ENCODE measurements at places on chromosomes 11 and 22.

DNA sequence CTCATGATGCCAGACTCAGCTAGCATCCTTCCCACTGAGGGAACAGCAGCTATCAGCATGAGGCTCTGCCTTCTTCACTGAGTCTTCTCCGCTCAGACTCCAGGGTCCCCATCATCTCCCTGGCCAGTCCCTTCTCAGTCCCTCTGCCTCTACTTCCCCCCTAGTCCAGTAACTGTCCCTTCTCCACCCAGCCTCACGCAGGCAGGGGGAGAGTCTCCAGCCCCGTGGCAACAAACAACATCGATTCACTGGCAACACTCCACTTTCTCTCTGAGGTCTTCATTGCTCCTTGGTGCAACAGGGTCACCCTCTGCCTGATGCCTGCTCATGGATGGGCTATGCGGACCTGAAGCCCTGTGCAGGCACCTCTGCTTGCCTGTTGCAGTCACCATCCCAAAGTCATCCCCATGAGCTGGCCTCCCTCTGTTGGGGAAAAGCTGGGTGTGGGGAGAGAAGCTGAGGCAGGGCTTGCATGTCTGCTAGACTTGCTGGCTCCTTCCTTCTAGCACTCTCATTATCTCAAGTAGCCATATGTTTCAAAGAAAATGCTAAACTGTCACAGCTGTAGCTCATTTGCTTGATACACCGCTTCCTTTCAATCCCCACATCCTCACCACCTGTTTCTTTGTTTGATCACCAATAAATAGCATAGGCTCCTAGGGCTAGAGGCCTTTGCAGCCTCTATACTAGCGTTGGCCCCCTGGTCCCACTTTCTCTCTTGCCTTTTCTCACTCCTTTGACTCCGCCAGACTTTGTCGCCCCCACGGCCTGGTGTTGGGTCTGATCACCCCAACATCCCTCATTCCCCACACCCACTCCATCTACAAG is 4.3 kb upstream of the BCR start:
- no peak for DNase-seq

DNA sequence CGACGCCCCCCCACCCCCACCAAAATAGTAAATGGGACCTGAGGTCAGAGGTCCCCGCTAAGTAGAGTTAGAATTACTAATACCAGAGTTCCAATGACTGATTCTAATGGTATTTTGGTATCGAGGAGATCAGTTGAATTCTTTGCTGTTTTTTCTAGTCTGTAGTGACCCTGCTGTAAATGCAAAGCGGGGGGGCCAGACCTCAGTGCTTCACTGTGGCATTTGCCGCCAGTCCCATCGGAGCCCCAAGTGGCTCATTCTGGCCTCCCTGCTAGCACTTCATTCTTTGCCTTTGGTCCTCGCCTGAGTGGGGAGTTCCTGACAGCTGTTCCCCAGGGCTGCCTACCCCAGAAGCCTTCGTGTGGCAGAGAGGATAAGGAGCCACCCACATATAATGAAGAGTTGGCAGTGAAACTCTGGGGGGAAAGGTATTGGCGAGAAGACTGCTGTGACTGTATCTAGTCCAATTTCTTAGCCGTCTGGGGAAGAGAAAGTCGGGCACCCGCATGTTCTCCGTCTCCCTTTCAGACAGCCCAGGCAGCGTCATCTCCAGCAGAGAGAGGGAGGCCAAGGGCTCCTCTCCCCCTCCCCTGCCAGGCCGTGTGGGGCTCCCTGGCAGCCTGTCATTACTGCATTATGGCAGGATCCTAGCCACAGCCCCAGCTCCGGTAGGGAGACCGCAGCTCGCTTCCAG is 19.4 kb upstream of the CABP7 start:
- no peak for DNase-seq

- DNase-seq = peak; percentile 58
Measured at GRCh38 chr11:64305691-64306562, 603 bp downstream of the ESRRA start.

GRCh38 chr11:2271327-2272227 is 1.2 kb upstream of the ASCL2 start:
- DNase-seq = no peak

GRCh38 chr11:134762248-134763029 is 350.4 kb upstream of the B3GAT1 start:
- DNase-seq = peak; percentile 57

- no peak for DNase-seq
Measured at GRCh38 chr11:56852131-56852530, 103.6 kb upstream of the OR9G4 start.

- peak; percentile 23 for DNase-seq
Measured at GRCh38 chr22:39634530-39635405, 64.2 kb downstream of the CACNA1I start.

DNA sequence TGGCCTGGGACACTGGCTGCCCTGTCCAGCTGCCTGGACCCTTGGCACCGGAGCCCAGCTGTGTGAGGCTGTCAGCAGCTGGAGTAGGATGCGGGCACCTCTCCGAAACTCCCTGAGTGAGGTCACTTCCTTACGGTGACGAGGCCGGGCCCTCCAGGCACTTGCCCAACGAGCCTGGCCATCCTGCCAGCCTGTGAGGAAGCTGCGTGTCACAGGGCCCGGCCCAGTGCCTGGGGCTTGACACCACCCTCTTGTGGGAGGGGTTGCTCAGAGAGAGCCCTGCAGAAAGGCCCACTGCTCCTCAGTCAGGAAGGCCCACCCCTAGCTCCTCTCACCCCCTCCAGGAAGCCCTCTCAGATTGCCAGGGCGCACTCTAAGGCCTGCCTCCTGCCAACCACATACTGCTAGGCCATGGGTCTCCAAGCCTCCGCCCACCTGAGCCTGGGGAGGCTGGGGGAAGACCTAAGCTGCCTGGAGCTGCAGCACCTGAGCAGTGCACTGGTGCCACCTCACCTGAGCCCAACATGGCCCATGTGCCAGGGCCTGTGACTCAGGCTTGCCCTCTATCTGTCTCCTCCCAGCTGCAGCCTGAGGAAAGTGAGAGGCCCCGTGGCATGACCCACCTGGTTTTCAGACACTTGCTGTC is 4.3 kb upstream of the PHLDA2 start:
- no peak for DNase-seq

- DNase-seq = no peak
Measured at GRCh38 chr22:20652582-20652981, 121.3 kb upstream of the SERPIND1 start.

- DNase-seq = no peak
Measured at GRCh38 chr11:104467404-104467803, 303.5 kb upstream of the PDGFD start.

GRCh38 chr11:2203440-2204259 is 32.0 kb upstream of the TH start:
- DNase-seq = no peak

DNA sequence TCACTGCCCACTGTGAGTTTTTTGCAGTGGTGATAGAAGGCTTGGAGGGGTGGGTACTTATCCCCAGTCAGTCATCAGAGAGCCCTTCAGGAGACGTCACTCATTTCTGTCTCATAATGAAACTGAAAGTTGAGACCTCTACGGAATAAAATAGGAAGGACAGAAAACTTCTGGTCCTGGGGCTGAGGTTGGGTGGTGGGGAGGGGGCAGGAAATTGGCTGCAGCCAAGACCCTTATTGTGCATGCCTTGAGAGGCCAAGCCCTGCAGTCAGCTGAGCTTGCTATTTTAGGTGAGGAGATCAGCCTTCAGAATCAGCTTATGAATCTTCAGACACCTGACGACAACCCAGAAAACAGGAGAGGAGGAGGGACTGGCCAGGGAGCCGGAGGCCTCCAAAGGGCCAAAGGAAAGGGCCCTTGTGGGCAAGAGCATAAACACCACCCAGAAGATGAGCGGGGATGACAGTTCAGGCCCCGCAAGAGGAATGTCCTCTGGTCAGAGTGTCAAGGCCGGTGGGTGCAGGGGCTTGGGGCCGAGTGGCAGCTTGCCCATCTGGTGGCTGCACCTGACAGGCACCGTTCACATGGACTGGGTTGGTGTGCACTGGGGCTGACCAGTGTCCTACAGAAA is 17.9 kb upstream of the ADA2 start:
- DNase-seq = no peak

GRCh38 chr22:49628391-49629260 is 199.0 kb downstream of the BRD1 start:
- no peak for DNase-seq

GRCh38 chr11:114775875-114776621 is 97.7 kb downstream of the NXPE2 start:
- DNase-seq = no peak

DNA sequence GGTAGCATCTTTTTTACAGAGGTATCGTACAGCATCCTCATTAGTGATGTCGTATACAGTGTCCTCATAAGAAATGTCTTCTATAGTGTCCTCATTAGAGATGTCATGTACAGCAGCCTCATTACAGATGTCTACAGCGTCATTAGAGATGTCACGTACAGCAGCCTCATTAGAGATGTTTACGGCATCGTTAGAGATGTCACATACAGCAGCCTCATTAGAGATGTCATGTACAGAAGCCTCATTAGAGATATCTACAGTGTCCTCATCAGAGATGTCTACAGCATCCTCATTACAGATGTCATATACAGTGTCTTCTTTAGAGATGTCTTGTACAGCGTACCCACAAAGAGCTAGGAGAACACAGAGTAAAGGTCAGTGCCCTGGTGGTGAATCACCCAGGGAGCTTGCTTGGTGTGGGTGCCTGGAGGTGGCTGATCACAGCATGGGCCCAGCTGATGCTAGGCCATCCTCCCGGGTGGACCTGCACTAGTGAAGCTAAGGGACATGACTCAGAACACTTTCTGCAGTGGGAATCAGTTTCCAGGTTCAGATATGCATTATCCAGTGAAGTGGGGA is 109.2 kb downstream of the IGLL1 start:
- DNase-seq = no peak

DNA sequence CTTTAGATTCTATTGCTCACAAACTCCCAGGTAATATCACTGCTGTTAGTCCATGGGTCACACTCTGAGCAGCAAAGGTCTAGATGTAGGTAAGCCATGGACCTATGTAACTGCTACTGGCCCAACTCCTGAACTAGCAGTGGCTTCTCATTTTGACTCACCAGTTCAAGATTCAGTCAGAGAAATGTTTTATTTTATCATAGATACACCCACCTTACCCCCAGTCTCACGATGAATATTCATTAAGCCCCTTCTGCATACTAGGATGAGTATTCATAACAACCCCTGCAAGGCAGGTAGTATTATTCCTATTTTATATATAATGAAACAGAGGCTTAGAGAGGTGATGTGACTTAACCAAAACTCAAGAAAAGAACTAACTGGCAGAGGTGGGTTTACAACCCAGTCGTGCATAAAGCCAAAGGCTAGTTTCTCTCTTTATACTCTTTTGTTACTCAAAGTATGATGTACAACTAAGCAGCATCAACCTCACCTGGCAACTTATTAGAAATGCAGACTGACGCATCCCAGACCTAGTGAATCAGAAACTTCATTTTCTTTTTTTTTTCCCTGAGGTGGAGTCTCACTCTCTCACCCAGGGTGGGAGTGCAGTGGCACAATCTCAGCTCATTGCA is 957.6 kb upstream of the CCDC90B start:
- DNase-seq = no peak

GRCh38 chr11:87926250-87926970 is 248.8 kb downstream of the RAB38 start:
- no peak for DNase-seq

DNA sequence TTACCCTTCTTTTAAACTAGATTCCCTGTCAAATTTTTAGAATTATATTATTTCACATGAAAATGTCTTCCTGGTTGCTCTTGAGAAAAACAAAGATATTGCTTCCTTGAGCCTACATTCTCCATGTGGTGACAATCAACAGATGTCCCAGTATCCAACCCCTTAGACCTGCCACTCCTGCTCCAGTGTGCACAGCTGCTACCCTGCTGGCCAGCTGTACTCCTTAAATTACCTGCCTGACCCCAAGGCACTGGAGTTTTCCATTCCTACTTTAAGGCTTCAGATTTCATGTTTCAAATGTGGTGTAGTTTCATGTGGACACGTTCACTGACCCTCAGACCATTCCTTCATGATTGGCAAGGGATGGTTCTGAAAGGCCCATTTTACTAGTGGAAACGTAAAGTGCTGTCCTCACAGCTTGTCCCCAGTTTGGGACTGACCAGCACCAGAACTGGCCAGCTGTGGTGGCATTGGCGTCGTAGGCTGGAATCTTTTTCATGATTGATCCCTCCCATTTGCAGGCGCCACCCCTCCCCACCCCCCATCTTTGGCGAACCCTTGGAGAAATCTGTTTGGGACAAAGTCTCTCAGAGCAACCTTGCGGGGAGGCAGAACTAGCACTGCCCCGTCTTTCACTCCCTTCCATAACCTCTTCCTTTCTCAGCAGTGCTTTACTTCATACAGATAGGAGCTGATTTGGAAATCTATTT is 123.5 kb downstream of the DBX1 start:
- no peak for DNase-seq

DNA sequence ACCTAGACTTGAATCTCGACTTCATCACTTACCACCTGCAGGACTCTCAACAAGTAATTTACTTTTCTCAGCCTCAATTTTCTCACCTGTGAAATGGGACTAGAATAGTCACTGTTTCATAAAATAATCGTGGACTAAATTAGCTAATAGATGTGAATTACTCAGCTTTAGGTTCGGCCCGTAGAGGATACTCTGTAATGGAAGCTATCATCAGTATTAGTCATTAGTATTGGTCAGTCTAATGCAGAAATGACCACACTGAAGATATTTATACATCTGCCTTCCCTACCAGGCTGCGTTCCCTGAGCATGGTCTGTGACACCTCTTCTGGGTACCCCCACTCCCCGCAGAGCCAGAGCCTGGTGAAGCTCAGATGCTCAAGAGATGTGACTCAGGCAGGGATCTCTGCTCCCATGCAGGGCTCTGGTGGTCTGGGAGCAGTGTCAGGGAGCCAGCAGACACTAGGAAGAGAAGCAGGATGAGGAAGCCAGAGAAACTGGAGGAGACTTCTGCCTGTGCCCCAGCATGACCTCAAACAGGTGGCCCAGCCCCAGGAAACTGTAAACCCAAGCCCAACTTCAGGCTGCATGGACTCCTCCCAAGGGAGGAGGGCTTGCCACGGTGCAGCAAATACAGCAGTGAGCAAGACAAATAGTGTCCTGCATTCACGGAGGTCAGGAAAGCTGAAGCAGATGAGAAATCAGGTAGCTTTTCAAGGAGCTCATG is 88.0 kb upstream of the E2F8 start:
- no peak for DNase-seq

GRCh38 chr11:67632982-67633755 is 3.4 kb upstream of the NUDT8 start:
- no peak for DNase-seq

GRCh38 chr11:109037856-109038780 is 373.2 kb downstream of the DDX10 start:
- no peak for DNase-seq

- no peak for DNase-seq
Measured at GRCh38 chr11:66857927-66858185, 992 bp downstream of the LRFN4 start.

- no peak for DNase-seq
Measured at GRCh38 chr22:19178065-19178656, 375 bp downstream of the SLC25A1 start.

GRCh38 chr11:70505331-70505731 is 107.0 kb downstream of the CTTN start:
- DNase-seq = no peak

GRCh38 chr11:120023551-120023950 is 114.4 kb downstream of the TRIM29 start:
- DNase-seq = no peak

GRCh38 chr22:37777122-37777687 is 30.5 kb upstream of the GCAT start:
- DNase-seq = no peak

- DNase-seq = no peak
Measured at GRCh38 chr11:13762718-13763117, 94.2 kb downstream of the FAR1 start.
